ENCODE measurements at places on chromosomes 6 and 20.

DNA sequence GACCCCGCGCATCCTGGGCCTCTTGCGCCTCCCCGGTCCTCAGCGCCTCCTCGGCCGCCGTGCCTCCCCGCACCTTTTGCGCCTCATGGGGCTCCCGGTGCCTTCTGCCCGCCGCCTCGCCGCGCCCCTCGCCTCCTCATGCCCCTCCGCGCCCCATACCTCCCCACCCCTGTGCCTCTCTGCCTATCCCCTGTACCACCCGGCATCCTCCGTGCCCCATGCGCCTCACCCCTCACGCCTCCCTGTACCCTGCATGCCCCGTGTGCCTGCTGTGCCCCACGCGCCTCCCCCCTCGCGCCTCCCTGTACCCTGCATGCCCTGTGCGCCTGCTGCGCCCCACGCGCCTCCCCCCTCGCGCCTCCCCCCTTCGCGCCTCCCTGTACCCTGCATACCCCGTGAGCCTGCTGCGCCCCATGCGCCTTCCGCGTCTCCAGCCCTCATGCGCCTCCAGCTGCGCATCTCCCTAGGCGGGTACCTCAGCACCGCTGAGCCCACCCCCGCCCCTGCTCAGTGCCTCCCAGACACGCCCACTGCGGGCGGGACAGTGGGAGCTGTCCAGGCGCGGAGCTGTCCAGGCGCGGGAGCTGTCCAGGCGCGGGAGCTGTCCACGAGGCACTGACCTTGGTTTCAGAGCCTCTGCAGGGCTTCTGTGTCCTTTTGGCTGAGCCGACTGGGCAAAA, 37.1 kb downstream of the IGF2R start:
- peak; percentile 25 for DNase-seq

- no peak for DNase-seq
These were observed 4.5 kb upstream of the RAB44 start for GRCh38 chr6:36692861-36693702.

- no peak for DNase-seq
These were observed 68.9 kb downstream of the MTHFD1L start for GRCh38 chr6:150934380-150934779.

DNA sequence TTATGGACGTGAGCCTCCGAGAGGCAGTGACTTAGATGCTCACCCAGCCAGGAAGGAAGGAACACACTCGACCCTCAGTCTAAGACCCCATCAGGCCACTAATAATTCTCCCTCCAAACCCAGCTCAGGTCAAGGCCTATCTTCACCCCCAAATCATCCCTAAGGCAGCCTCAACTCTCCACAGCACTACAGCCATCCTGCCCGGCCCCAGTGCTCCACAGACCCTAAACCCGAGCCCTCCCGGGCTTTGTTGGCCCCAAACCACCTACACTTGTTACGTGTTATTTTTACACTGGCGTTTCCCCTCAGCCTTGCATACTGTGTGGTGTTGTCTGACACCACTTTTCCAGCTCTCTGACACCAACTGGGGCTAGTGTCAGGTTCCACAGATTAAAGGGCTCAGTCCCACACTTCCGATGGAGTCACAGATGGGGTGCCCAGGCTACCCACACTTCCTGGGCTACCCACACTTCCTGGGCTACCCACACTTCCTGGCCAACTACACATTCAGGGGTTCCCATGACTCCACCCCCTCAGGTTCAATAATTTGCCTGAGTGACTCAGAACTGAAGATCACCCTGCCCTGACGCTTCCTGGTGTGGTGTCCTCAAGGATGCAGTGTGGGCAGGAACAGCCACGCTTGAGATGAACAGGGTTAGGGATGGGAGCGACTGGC, 25.3 kb downstream of the RBCK1 start:
- no peak for DNase-seq

- DNase-seq, result no peak
These were observed 8.7 kb downstream of the SLC2A4RG start for GRCh38 chr20:63748070-63748933.

- no peak for DNase-seq
These were observed 49.4 kb upstream of the NOX3 start for GRCh38 chr6:155504848-155505607.

GRCh38 chr6:44653761-44654218, 266.3 kb downstream of the CDC5L start:
- DNase-seq, result no peak

GRCh38 chr20:1417273-1417672, 24.4 kb upstream of the FKBP1A start:
- no peak for DNase-seq

- no peak for DNase-seq
These were observed 29.0 kb downstream of the CD83 start for GRCh38 chr6:14146506-14147096.

DNA sequence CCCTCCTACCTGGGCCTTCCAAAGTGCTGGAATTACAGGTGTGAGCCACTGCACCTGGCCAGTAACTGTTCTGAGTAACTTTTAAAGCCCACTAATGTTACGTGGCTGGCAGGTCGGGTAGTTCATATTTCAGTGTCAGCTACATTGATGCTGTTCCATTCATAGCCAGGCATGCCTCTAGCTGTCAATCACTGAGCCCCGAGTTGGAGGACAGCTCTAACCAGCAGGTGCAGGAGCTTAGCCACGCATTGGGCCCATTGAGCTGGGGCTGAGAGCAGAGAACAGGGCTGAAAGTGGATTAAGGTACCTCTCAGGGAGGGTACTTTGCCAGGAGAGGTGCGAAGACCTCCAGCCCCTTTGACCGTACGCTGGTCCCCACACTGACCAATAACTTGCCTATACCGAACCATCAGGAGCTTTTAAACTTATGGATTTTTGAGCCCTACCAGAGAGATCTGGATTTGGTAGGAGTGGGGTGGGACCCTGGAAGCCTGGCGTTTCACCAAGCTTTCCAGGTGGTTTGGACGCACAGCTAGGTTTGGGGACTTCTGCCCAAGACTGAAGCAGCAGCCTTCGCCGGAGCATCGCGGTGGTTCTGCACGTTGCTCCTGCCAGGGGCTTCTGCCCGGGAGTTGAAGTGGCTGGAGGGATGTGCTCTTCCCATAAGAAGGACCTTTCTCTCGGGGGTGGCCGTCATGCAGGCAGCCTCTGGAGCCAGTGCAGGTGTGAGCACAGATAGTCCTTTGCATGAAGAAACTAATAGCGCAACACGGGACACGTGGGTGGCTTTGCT, 82.6 kb downstream of the SERAC1 start:
- DNase-seq, result no peak

DNA sequence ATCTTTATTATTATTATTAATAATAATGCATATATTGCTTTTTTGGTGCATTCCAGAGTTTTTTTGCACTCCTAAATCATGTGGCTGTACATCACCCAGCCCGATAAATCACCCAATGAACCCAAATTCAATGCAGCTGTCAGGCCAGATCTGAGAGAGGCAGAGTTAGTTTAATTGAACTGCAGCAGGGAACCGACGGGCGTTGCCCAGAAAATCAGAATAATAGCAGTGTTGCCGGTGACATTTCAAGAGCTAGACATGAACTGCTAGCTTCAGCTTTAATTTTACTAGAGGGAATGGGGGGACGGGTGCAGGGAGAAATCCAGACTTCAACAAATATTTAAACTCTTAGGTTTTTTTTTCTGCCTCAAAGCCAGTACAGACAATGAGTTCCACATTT, 135.0 kb downstream of the CLIC5 start:
- DNase-seq, result no peak

- no peak for DNase-seq
These were observed 64.0 kb upstream of the SNX9 start for GRCh38 chr6:157759028-157759427.

DNA sequence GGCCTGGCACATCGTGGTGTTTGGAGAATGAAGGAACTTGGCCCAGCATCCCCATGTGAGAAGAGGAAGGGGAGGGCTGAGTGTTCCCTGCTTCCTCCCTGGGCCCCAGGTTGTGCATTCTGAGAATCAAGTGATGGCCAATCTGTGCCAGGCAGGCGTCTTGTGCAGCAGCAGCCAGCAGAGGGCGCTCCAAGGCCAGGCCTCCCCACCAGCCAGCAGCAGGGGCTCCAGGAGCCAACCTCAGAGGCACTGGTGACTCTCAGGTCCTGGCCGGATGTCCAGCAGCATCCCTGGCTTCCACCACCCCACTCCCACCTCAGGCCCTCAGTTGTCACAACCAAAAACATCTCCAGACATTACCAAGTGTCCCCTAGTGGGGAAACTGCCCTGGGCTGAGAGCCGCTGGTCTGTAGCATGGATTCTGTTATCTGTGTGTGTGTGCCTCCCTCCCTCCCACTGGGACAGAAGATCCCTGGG, 192.0 kb downstream of the PREX1 start:
- peak; percentile 59 for DNase-seq

DNA sequence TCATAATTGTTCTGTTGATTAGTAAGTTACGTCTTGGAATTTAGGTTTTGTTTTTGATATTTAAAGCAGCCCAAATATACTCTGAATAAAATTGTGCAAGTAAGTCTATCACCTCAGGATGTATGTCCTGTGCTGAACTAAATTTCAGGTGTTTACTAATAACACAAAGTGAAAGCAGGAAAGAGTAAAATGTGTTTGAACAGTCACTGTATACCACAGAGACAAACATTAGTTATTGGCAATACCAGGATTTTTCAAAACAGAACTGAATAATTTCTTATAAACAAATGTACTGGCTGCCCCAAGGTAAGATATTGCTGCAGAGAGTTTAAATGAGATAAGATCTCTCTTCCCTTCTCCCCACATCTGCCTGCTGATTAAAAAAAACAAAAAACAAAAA, 404.7 kb upstream of the RUNX2 start:
- no peak for DNase-seq

DNA sequence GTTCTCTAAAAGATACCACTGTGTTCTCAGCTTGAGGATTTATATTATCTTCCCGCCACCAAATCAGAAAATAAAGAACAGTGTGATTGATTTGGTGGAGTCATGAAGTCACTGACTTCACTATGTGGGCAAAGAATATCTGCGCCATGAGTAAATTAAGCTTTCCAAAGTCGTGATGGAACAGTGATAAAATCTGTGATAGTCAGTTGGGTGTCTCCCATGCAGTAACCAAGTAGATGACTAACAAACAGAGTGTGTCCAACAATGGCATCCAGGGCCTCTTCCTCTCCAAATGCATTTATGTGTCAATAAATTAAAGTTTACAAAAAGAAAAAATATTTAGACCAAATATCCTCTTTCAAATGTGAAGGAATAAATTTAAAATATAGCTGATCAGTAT, 87.0 kb upstream of the DST start:
- no peak for DNase-seq

DNA sequence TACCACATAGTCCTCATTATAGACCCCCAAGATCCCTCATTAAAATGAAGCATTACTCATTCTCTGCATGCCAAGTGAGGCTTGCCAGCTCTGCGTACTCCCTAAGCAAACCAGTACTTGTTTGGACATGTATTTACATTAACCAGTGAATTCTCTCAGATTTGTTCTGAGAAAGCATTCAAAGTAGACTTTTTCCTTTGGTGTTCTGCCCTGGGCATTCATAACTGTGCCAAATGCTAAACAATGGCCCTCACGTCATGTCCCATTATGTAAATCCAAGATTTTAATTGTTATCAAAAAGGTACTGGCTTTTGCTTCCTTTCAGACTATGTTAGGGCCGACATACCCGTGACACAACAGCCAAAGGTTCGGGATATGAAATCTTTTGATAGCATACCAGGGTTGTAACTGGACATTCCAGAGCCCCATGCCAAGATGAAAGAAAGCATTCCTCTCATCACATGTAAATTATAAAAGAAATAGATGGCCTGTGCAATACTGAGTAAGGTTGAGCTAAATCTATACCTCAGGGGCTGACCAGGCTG, 164.2 kb downstream of the ADAT2 start:
- no peak for DNase-seq

DNA sequence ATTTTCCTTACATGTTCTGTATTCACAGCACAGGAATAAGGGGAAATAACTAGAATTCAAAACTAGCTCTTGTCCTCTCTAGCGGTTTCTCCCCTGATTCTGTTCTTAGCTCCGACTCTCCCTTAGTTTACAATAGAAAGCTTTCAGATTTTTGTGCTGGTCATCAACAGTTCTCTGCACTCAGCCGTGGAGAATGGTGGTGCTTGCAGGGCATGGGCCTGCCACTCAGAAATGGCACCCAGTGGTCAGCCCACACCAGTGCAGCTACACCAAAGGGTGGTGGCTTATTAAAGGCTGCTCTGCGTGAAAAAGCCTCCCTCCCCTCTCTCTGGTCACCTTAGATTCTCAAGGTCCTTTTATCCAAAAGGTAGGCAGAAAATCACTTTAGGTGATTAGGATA, 123.5 kb downstream of the SASH1 start:
- no peak for DNase-seq

- DNase-seq, result no peak
These were observed 19.0 kb downstream of the HS3ST5 start for GRCh38 chr6:114323784-114324183.

GRCh38 chr20:55513954-55514353, 491.4 kb downstream of the CBLN4 start:
- DNase-seq, result no peak

- no peak for DNase-seq
These were observed 2.5 kb upstream of the PTPRT start for GRCh38 chr20:43191946-43192863.

- DNase-seq, result no peak
These were observed 495.1 kb downstream of the NKAIN2 start for GRCh38 chr6:124298730-124299129.

DNA sequence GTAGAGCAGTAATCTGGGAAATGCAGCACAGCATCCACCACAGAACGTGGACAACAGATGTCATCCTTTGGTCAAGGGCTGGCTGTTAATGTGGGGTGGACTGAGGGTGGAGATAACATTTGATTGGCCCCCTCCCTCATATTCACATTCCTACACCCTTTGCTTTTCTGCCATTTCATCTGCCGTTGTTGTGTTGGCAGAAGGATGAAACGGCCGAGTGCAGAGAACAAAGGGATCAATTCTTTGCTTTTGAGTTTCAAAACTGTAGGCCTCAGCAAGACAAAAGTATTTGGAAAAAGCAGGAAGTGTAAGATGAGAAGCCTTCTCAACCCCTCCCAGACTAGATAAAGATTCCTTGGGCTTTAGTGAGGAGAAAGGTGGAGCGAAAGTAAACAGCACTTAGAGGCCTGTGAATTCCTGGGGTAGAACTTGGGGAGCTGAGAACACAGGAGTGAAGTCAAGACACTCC, 74.2 kb upstream of the PHIP start:
- DNase-seq, result no peak

DNA sequence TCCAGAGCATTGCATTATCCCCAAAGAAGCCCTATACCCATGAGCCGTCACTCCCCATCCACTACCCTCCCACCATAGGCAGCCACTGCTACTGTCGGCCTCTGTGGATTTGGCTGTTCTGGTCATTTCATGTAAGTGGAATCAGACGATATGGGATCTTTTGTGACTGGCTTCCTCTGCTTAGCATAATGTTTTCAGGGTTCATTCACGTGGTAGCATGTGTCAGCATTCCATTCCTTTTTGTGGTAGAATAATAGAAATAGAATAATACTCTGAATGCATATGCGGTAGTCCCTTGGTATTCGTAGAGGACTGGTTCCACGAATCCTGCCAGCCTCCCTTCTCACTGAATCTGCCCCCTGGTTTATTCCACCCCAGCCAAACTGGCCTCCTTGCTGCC, 402.6 kb upstream of the SULF2 start:
- no peak for DNase-seq

- no peak for DNase-seq
These were observed 223.4 kb upstream of the GGTLC1 start for GRCh38 chr20:24211972-24212371.
